Transverse colon (tissue), 4 donors: ENCODE measurements at places on chromosomes 16 and 17.

- H3K27ac ChIP-seq, result no peak overlapping the region
- H3K4me1 ChIP-seq, result peaks cover 2% of the 10 kb centered on the region
- no peaks in the 10 kb centered on the region for H3K36me3 ChIP-seq
- peak; percentile 39 for DNase-seq
Observed at GRCh38 chr17:83119987-83120864, 40.8 kb downstream of the METRNL start.

- no peaks in the 10 kb centered on the region for H3K27me3 ChIP-seq
- DNase-seq, result no peak
- H3K27ac ChIP-seq, result no peak overlapping the region
Observed at GRCh38 chr17:43114151-43114552, 11.0 kb downstream of the BRCA1 start.

DNA sequence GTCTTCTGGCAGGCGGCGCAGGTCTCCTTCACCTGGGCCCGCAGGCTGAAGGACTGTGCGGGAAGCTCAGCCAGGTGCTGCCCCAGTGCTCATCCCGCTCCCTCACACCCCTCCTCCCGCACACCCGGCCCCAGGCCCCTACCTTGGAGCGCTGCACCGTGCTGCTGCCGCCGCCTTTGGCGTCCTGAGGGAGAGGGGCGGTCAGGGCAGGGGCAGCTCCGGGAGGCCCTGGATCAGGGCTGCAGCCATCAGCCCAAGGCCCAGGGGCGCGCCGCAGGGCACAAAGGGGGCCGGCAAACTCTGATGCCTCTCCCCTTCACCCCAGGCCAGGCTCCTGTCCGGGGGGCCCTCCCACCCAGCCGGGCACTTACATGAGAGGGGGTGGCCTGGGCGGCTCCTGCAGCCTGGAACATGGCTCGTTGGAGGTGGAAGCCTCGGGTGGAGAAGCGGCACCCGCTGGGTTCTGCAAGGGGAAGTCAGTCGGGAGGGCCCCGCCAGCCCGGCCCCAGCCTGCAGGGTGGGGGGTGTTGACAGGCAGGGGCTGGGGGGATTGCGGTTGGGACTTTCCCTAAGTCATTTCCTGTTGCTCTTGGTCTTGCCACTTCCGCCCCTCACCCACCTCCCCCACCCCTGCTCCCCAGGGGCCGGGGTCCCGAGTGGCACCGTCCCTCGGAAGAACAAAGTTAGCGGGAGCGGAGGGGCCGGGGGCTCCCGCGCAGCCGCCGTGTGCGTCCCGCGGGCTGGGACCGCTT lies 863 bp downstream of the LIMD2 start:
- peaks cover 41% of the 10 kb centered on the region for H3K4me1 ChIP-seq
- peak; percentile 75 for DNase-seq
- no peaks in the 10 kb centered on the region for H3K36me3 ChIP-seq
- H3K27me3 ChIP-seq, result peaks cover 15% of the 10 kb centered on the region
- peak overlapping the region; percentile 83 for H3K27ac ChIP-seq

DNA sequence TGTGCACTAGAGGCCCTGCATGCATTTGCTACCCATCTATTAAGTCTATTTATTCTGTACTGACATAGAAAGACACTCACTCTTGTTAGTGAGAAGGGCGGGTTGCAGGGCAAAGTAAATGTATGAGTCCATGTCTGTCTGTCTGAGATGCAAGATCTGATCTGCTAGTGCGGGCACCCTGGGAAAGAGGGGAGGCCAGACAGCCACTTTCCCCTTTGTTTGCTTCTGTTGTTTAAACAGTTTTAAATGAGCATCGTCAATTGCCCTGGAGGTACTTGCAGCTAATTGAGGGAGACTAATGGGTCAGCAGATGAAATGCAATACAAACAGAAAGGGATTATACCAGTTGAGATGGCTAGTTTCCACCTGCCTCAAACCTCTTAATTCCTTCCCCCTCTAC lies 24.9 kb downstream of the SCNN1G start:
- no peaks in the 10 kb centered on the region for H3K4me1 ChIP-seq
- H3K4me3 ChIP-seq, result no peak overlapping the region
- peaks cover 3% of the 10 kb centered on the region for H3K27me3 ChIP-seq
- H3K36me3 ChIP-seq, result no peaks in the 10 kb centered on the region

DNA sequence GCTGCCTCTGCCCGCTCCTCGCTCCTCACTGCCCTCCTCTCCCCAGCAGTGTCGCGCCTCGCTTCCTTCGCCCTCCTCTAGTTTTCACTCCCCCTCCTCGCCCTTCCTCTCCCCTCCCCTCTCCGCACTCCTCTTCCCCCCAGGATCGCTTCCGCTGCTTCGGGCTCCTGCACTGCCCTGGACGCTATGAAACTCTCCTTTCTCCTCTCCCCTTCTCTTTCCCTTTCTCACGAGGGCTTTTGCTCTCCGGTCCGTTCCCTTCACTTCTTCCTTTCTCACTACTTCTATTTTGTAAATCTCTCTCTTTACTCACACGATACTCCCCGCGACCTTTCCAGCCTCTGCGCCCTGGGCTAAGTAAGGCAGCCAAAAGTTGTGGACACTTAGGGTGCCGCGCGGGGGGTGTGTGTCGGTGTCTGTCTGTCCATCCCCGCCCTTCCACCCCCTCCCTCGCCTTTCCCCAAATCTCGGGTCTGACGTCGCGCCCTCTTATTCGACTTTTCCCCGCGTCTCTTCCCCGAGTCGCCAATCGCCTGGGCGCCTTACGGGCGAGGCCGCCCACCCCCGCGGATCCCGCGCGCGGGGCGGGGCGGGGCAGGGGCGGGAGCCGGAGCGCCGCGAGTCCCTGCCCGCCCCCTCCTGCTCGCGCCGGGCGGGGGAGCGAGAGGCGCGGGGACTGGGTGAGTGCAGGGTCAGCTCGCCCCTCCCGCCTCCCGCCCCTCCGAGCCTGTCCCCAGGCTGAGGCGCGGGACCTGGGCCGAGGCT lies at the start of gene IRX3:
IRX3 (minus strand) TSS at position 422 of the 765 bp plus-strand sequence. CDS start 737 bp downstream, outside the sequence.
- peak within 1 kb of the TSS; percentile 35 for H3K4me3 ChIP-seq
- H3K4me1 ChIP-seq, result peaks cover 67% of the 10 kb centered on the region
- no peak within 1 kb of the TSS for H3K27ac ChIP-seq
- DNase-seq, result peak; percentile 13
- peaks cover 100% of the 10 kb centered on the region for H3K27me3 ChIP-seq

DNA sequence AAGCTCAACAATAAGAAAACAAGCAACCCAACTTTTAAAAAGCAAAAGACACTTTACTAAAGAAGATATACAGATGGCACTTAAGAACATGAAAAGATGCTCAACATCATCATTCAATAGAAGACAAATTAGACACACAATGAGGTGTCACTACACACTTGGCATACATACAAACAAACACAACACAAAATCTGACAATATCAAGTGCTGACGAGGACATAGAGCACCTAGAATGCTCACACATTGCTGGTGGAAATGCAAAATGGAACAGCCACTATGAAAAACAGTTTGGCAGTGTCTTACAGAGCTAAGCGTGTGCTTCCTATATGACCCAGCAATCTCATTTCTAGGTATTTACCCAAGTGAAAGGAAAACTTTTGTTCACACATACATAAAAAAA lies 18.9 kb downstream of the RPRML start:
- no peak overlapping the region for H3K4me3 ChIP-seq
- DNase-seq, result no peak
- no peaks in the 10 kb centered on the region for H3K36me3 ChIP-seq
- H3K27me3 ChIP-seq, result no peaks in the 10 kb centered on the region
- no peak overlapping the region for H3K27ac ChIP-seq
- H3K4me1 ChIP-seq, result no peaks in the 10 kb centered on the region

- peak; percentile 26 for DNase-seq
- no peaks in the 10 kb centered on the region for H3K4me1 ChIP-seq
- H3K4me3 ChIP-seq, result no peak overlapping the region
- no peaks in the 10 kb centered on the region for H3K27me3 ChIP-seq
Observed at GRCh38 chr16:50644729-50645128, 36.4 kb downstream of the SNX20 start.

DNA sequence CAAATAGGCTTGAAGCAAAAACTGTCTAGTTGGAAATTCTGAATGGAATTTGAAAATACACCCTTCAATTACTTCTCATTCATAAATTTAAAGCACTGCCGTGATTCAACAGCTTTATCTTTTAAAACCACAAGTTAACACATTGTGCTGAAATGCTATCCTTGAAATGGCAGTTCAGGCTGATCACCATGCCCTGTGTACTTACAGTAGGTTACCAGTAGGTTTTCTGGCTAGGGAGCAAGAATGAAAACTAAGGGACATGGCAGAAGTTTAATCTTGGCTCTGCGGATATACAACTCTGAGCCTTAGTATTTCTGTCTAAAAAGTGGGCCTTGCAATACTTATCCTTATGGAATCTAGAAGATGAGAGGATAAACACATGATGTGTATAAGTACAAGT lies 28.0 kb downstream of the NXPH3 start:
- DNase-seq, result no peak
- no peaks in the 10 kb centered on the region for H3K27me3 ChIP-seq
- peak overlapping the region; percentile 11 for H3K27ac ChIP-seq
- peaks cover 13% of the 10 kb centered on the region for H3K4me1 ChIP-seq
- no peaks in the 10 kb centered on the region for H3K36me3 ChIP-seq

- no peaks in the 10 kb centered on the region for H3K36me3 ChIP-seq
- H3K4me3 ChIP-seq, result no peak overlapping the region
- H3K27ac ChIP-seq, result no peak overlapping the region
- DNase-seq, result no peak
Observed at GRCh38 chr16:17926866-17927399, 409.6 kb downstream of the NPIPA8 start.

GRCh38 chr17:55774846-55775271 lies 24.0 kb downstream of the PCTP start:
- H3K4me1 ChIP-seq, result no peaks in the 10 kb centered on the region
- H3K36me3 ChIP-seq, result peaks cover 20% of the 10 kb centered on the region
- DNase-seq, result no peak
- no peak overlapping the region for H3K27ac ChIP-seq
- no peak overlapping the region for H3K4me3 ChIP-seq
- H3K27me3 ChIP-seq, result no peaks in the 10 kb centered on the region

- no peak for DNase-seq
- H3K36me3 ChIP-seq, result no peaks in the 10 kb centered on the region
Observed at GRCh38 chr17:69179227-69179952, 37.7 kb upstream of the ABCA6 start.

GRCh38 chr17:65531256-65532100 lies 30.0 kb downstream of the AXIN2 start:
- H3K36me3 ChIP-seq, result no peaks in the 10 kb centered on the region
- H3K27ac ChIP-seq, result peak overlapping the region; percentile 68
- H3K4me1 ChIP-seq, result peaks cover 32% of the 10 kb centered on the region

- peaks cover 50% of the 10 kb centered on the region for H3K4me1 ChIP-seq
- no peaks in the 10 kb centered on the region for H3K36me3 ChIP-seq
- peak overlapping the region; percentile 90 for H3K27ac ChIP-seq
- peaks cover 35% of the 10 kb centered on the region for H3K27me3 ChIP-seq
Observed at GRCh38 chr17:50198026-50198669, 3.3 kb downstream of the COL1A1 start.

- H3K36me3 ChIP-seq, result no peaks in the 10 kb centered on the region
- H3K4me1 ChIP-seq, result no peaks in the 10 kb centered on the region
- H3K27ac ChIP-seq, result no peak overlapping the region
- no peak for DNase-seq
- H3K4me3 ChIP-seq, result no peak overlapping the region
Observed at GRCh38 chr16:83312015-83312717, 495.6 kb upstream of the HSBP1 start.

DNA sequence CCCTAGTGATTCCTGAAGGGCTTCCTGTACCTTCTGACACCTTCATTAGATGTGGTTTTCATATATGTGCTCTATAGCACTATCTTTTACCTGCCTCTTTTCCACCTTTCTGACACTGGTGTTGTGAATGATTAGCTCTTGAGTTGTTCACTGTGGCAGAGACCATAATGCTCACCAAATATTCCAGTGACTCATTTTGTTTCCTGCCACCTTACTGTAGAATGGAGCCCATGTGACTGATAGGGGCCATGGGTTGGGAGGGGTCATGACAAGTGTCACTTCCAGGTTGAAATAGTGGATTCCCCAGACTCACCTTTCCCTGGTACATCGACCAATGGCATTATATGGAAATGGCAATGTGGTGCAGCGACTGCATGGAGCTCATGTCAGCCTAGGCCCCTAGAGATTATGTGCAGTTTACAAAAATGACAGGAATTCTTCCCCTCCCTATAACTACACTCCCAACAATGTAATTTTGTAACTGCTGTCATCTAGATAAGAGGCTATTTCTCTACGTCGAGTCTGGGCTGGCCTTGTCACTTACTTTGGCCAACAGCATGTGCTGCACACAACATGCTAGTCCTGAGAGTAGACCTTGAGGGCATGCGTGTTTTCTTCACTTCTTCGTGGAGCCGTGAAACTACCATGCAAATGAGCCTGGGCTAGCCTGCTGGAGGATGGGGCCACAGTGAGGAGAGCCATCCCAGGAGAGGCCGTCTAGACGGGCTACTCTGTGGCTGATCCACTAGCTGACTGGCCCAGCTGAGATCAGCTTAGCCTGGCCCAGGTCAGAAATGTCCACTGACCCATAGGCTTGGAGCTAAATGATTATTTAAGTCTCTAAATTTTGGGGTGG lies 409.5 kb downstream of the CA10 start:
- no peak overlapping the region for H3K27ac ChIP-seq
- H3K4me3 ChIP-seq, result no peak overlapping the region
- no peak for DNase-seq
- no peaks in the 10 kb centered on the region for H3K4me1 ChIP-seq
- no peaks in the 10 kb centered on the region for H3K27me3 ChIP-seq

GRCh38 chr16:70482624-70483023 lies 28.2 kb downstream of the FCSK start:
- no peaks in the 10 kb centered on the region for H3K27me3 ChIP-seq
- H3K36me3 ChIP-seq, result peaks cover 17% of the 10 kb centered on the region
- no peak for DNase-seq
- no peak overlapping the region for H3K4me3 ChIP-seq
- no peak overlapping the region for H3K27ac ChIP-seq
- H3K4me1 ChIP-seq, result no peaks in the 10 kb centered on the region

DNA sequence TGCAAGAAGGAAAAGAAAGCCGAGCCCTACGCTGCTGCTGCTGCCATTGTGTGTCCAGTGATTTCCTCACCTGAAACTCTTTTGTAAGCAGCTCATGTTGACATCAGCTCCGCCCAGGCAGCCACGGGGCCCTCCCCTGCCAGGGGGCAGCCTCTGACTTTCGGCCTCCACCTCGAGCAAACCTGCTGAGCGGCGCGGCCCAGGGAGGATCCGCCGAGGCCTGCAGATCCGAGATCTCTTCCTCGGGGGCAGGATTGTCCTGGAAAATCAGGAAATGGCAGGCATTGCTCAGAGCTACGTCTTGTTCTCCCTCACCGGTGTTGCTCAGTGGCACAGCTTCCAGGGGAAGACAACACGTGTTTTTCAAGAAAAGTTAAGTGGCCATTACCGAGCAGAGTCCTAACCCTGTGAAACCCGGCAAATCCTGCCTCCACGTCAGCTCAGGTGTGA lies 35.6 kb upstream of the ZNF750 start:
- H3K36me3 ChIP-seq, result no peaks in the 10 kb centered on the region
- no peaks in the 10 kb centered on the region for H3K27me3 ChIP-seq
- no peak for DNase-seq
- H3K27ac ChIP-seq, result no peak overlapping the region
